ENCODE measurements at places on chromosomes 16 and 17.

DNA sequence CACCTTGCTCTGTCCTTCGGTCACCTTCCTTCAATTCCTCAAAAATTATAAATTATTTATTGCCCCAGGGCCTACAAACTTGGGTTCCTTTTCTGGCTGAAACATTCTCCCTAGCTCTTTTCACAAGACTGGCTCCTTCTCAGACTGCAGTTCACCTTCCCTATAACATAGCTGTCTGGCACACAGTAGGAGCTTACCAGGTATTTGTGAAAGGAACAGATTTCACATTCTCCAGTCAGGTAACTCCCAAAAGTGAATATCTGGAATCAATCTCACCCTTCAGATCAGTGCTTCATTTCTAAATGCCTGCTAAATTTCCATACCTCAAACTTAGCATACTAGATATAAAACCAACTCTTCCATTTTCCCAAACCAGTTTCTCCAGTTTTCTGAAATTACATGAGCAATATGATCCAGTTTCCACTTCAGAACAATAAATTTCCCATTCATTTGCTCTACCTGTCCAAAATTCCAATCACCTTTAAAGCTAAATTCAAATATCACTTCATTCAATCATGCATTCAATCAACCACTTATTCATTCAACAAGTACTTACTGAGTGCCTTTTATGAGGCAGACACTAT, 6.1 kb downstream of the RFFL start:
- no peak for DNase-seq

DNA sequence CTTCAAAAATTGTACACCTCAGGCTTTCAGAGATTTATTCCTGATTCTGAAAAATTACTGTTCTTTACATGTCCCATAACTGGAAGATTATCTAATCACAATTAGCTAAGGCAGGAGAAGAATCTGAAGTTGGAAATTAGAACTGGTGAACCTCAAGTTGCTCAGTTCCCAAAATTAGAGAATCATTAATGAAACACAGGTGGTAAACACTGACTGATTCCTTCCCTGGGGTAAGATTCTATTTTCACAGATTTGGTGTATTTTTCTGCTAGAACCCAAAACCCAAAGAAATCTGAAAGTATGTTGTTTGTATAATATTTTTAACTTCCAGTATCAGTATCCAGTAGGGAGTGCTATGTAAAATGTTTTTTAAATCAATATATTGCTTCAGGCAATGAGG, 25.7 kb downstream of the PHKB start:
- no peak for DNase-seq

DNA sequence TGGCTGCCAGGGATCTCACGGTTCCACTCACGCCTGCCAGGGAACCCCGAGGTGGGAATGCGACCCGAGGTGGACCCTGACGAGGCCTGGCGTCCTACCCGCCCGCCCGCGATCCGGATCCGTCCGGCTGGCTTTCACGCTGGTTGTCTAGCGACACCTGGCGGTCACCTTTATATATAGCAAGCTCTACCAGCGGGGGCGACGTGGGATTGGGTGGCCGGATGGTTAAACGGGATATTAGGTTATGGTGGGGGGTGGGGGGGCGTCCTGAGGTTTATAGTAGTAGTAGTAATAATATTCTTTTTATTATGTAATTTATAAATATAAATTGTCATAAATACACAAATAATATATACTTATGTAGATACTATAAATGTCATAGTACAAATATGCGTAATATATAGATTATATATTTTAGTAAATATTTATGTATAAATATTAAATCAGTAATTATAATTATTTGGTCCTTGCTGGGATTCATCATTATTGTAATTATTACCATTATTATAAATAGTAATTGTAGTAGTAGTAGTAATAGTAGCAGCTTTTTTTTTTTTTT, 136.9 kb downstream of the KCNJ12 start:
- DNase-seq = peak; percentile 75

GRCh38 chr17:77926981-77927380, 31.5 kb upstream of the TNRC6C start:
- no peak for DNase-seq

DNA sequence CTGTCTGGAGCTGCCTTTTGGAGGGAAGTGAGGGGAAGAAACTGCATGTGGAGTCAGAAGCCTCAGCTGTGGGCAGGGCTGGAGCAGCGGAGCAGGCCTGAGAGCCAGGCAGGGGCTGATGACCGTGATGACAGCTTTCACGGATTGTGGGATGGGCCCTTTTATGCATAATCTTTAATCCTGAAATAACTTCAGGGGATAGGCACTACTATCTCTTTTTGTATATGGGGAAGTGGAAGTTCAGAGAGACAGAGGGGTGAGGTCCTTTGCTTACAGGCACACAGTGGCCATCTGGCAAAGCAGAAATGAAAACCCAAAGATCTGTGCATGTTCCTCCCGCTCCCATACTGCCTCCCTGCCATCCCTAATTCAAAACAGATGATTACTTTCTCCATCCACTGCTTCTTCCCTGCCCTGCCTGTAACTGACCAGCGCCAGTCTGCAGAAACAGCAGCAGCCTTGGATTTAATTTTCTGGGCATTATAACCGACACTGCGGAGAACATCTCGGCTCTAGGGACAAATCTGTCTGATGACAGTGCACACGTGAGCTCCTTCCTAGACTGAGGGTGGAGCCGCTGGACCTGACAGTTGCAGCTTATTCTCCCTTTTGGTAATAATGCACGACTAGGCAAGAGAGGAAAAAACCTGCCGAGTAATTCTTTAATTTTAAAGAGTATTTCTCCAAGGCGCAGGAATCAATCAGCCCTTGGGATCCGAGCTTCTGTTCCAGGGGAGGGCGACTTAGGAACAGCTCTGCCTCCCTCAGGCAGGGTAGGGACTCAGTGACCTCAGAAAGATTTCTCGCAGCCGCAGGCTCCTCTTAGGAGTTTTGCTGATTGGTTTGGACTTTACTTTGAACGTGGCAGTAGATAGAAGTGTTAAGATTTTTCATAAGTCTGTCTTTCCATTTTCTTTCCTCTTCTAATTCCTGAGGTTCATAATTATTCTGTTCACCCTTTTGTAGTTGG, 95.4 kb downstream of the UTP18 start:
- DNase-seq = no peak

GRCh38 chr16:83995754-83996153, 27.7 kb downstream of the NECAB2 start:
- peak; percentile 21 for DNase-seq

GRCh38 chr17:46179375-46179999, 13.7 kb downstream of the KANSL1 start:
- no peak for DNase-seq
